Left lung (tissue), 14 donors: ENCODE measurements at places on chromosomes 13 and 19. TPM values are rescaled to one million over a fixed set of nuclear protein-coding genes. Genes with fewer than 3 reads are reported as not detected.
A peak's percentile ranks its signal among the peaks of the same experiment; 100 is the strongest.

The ENOX1 gene
- total RNA-seq: 1.5 TPM

The KCNJ14 gene
- 0.52 TPM for total RNA-seq

The PTH2 gene
- total RNA-seq: not detected

The P2RY11 gene
- 24.4 TPM for total RNA-seq

The IRGC gene
- total RNA-seq: not detected

The CEACAM8 gene
- 2.6 TPM for total RNA-seq

The SH2D3A gene
- total RNA-seq: 24.2 TPM

The CNN1 gene
- 33.1 TPM for total RNA-seq

DNA sequence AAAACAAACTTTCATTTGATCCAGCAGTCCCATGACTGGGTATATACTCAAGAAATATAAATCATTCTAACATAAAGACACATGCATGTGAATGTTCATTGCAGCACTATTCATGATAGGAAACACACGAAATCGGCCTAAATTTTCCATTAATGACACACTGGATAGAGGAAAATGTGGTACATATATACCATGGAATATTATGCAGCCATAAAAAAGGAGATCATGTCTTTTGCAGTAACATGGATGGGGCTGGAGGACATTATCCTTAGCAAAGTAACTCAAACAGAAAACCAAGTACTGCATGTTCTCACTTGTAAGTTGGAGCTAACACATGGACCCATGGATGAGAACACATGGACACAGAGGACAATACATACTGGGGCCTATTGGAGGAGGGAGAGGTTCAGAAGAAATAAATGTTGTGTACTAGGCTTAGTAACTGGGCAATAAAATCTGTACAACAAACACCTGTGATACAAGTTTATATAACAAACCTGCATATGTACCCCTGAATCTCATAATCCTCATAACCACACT, 283.6 kb downstream of the LMO7 start:
- H3K36me3 ChIP-seq: no peaks in the 10 kb centered on the region
- DNase-seq: no peak
- H3K27me3 ChIP-seq: no peaks in the 10 kb centered on the region
- H3K4me3 ChIP-seq: no peak overlapping the region
- H3K4me1 ChIP-seq: no peaks in the 10 kb centered on the region
- no peak overlapping the region for H3K27ac ChIP-seq

DNA sequence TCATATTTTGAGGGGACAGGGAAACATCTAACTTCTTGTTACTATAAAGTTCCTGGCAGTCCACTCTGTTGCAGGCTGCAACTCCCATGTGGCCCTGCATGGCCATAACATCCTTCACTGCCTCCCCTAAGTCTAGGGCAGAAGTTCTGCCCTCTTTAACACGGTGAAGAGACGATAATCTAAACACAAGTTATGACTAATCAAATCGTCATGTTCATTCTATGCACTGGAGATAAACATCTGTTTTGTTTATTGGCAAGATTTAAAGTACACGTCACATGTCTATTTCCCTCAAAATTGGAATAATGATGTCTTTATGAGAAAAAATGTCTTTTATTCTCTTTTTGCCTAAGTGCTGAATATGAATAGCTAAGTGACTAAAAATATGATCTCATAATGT, 1629.4 kb downstream of the PCDH9 start:
- H3K27ac ChIP-seq: no peak overlapping the region
- H3K36me3 ChIP-seq: no peaks in the 10 kb centered on the region
- H3K27me3 ChIP-seq: no peaks in the 10 kb centered on the region
- H3K4me3 ChIP-seq: no peak overlapping the region
- DNase-seq: no peak

DNA sequence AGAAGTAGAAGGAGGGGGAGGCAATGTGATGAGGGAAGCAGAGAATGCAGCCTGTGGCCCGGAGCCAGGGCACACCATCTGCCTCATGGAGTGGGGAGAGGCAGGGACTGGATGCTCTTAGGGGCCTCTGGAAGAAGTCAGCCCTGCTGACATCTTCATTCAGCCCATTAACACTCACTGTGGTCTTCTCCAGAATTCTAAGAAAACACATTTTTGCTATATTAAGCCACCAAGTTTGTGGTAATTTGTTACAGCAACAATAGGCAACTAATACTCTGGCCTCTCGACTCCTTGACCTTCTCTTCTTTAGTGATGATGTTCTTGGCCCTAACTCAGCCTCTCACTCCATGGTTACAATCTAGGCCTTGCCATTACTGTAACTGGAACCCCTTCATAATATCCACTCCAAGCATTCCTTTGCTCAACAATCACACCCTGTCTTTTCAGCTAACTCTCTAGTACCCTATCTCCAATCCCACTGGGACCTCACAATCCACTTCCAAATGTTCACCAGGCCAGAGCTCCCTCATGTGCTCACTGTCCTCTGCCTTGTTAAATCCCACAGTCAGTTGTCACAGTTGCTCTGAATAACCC, 98.5 kb downstream of the MIPEP start:
- H3K4me3 ChIP-seq: no peak overlapping the region
- peak overlapping the region; percentile 21 for H3K27ac ChIP-seq
- H3K4me1 ChIP-seq: peaks cover 7% of the 10 kb centered on the region
- no peak for DNase-seq
- H3K36me3 ChIP-seq: no peaks in the 10 kb centered on the region

DNA sequence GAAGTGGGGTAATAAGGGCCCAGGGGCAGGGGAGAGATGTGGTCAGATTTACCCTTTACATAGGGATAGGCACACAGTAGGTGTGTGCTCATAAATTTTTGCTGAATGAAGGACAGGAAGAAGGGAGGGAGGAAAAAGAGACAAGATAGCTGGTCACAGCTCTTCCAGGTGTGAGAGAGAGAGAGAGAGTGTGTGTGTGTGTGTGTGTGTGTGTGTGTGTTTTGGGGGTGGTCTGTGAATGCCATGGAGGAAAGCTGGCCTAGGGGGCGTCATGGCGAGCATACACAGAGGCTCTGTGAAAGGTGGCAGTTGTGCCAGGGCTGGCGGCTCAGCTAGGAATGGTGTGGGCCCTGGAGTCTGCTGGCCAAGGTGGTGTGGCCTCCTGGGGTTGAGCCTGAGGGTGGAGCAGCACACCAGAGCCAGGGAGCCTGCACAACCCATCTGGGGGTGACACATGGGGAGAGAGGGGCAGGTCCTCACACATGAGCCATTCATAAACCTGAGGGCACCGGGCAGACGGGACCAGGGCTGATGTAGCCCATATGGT, 6.0 kb upstream of the PRX start:
- no peak for DNase-seq
- peak overlapping the region; percentile 98 for H3K27ac ChIP-seq

DNA sequence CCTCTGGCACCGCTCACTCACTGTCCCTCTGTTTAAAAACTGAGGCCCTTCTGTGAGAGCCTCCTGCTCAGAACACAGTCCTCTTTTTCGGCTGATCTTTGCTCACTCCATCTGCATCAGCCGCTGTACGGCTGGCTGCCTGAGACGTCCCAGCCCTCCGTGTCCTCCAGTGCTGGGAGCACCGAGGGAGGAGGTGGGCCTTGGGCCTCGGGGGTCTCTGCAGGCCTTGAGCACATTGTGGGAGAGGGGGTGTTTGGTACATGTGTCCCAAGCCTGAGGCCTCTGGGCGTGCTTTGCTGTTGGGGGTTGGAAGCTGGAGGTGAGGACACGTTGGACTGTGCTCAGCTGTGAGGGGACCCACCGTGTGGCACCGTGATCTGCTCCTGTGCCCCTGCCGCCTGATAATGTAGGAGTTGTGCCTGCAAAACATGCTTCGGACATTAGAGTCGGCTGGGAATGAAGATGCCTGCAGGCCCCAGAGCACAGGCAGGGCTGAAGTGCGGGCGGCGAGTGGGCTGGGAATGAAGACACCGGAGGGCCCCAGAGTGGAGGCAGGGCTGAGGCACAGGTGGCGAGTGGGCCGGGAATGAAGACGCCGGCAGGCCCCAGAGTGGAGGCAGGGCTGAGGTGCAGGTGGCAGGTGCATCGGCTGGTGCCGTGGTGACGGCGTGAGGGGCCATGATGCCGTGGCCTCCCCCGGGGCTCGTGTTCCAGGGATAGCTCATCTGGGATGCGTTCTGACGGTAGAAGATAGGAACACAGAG, 30.6 kb downstream of the MCF2L start:
- no peak overlapping the region for H3K27ac ChIP-seq
- no peaks in the 10 kb centered on the region for H3K36me3 ChIP-seq
- no peak for DNase-seq
- peaks cover 6% of the 10 kb centered on the region for H3K27me3 ChIP-seq

DNA sequence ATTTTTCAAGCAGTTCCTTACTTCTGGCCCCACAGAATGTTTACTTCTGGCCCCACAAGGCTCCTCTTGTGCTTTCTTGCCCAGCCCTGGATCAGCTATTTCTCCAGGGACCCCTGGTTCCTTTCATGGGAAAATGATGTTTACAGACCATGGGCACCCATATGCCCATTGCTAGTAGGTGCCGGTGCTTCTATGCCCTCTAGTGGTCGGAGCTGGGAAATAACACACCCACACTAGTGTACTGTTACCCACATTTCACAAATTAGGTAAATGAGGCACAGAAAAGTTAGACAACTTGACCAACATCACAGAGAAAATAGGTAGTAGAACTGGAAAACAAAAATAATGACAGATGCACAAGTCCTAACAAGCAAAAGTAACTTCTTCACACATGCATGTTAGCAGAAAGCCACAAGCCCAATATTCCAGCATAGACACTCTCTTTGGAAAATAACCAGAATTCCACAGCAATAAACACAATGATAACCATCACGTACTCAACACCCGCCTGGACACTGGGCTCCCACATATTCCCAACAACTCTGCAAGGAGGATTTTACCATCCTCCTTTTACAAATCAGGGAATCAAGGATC, 1.3 kb upstream of the CEACAM6 start:
- no peaks in the 10 kb centered on the region for H3K36me3 ChIP-seq
- H3K4me3 ChIP-seq: no peak overlapping the region
- peak overlapping the region; percentile 80 for H3K27ac ChIP-seq
- no peaks in the 10 kb centered on the region for H3K4me1 ChIP-seq

DNA sequence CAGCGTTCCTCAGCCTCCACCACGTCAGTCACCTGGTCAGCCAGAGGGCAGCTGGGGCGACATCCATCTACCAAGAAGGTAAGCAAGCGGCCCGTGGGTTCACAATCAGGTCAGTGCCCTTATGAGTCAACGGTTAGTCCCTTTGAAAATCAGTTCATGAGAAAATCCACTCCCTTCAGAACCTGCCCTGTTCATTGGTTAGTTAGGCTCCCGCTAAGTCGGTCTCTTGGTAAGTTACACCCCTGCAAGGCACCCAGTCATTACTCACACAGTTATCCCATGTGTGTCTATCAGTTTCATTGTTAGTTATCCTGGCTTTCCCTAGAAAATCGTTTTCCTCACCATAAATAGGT, 564 bp downstream of the SIGLECL1 start:
- H3K4me3 ChIP-seq: no peak overlapping the region
- H3K27me3 ChIP-seq: no peaks in the 10 kb centered on the region
- no peak overlapping the region for H3K27ac ChIP-seq
- no peaks in the 10 kb centered on the region for H3K4me1 ChIP-seq

DNA sequence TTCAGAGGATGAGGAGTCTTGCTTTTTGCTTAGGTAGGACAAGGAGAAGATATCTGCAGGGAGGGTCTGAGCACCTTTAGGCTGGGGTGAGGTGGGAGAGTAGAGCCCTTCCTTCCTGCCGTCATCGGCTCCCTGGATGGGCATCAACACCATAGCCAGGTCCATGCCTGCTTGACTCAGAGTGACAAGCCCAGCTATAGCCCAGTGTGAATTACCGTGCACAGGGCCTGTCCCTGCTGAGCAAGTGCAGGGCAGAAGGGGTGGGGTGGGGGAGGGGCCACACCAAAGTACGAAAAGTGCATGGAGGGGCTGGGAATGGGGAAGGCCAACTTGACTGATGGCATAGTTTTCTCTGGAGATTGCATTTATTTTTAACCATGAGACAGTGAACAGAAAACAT, 30.3 kb upstream of the RNF113B start:
- H3K36me3 ChIP-seq: no peaks in the 10 kb centered on the region
- H3K4me1 ChIP-seq: no peaks in the 10 kb centered on the region
- H3K27me3 ChIP-seq: no peaks in the 10 kb centered on the region
- no peak overlapping the region for H3K4me3 ChIP-seq

DNA sequence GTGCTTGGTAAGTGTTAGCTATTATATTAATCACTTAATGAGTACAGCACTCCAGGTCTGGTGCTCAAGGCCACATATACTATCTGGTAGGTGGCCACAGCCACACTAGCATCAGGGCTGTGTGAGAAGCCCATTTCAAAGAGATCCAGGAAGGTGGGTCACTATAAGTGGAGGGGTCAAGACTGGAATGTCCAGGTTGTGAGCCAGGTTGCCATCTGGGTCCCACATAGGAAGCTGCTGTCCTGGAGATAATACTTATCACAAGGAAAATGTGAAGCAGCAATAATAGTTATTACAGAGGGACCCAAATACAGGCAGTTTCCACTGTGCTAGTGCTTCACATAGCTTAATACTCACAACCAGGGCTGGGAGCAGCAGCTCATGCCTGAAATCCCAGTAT, 13.1 kb downstream of the C19orf47 start:
- no peak overlapping the region for H3K27ac ChIP-seq
- H3K27me3 ChIP-seq: no peaks in the 10 kb centered on the region
- no peaks in the 10 kb centered on the region for H3K4me1 ChIP-seq

DNA sequence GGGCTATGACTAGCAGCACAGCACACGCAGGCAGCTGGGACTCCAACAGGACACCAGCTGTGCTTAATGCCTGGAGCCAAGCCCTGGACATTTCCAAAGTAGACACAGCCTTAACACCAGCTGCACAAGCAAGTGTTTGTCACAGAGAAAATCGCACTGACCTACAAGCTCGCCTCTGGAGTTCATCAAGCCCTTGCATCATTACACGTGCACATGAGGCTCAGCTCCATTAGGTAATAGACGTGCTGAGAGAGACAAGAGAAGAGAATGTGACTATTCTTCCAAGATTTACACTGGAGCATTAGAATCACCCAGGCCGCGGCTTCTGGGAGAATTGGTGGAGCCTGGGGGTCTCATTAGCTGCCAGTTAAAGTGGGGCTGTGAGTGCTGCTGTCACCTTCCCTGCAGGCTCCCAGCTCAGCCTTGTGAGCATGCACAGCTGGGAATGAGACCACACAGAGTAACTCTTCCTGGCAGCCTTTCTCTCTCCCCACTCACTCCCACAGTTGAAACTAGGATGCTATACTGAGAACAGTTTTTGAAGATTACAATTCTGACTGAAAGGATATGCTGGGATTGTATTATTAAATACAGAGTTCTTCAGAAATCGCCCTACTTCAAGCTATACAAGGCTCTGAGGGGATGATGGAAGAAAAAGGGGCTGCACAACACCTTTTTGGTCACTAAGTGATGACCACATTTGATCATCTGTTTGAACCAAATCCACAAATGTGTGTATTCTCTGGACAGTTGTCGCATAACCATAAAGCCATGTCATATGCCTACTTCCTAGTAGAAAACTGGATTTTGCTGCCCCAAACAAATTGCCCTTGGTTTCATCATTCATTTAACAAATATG, 10.5 kb downstream of the STOML3 start:
- no peaks in the 10 kb centered on the region for H3K27me3 ChIP-seq
- no peaks in the 10 kb centered on the region for H3K4me1 ChIP-seq
- no peak overlapping the region for H3K27ac ChIP-seq
